NCI-H446 (cell line): ENCODE measurements at places on chromosomes 4 and X.
A peak's percentile ranks its signal among the peaks of the same experiment; 100 is the strongest.

- DNase-seq = no peak
These were observed 355 bp downstream of the SCML1 start for GRCh38 chrX:17737710-17737985.

GRCh38 chr4:124710911-124711310 is 1.6 kb downstream of the ANKRD50 start:
- DNase-seq = peak; percentile 15

- DNase-seq = no peak
These were observed 3.3 kb upstream of the CXCR3 start for GRCh38 chrX:71621603-71622002.

DNA sequence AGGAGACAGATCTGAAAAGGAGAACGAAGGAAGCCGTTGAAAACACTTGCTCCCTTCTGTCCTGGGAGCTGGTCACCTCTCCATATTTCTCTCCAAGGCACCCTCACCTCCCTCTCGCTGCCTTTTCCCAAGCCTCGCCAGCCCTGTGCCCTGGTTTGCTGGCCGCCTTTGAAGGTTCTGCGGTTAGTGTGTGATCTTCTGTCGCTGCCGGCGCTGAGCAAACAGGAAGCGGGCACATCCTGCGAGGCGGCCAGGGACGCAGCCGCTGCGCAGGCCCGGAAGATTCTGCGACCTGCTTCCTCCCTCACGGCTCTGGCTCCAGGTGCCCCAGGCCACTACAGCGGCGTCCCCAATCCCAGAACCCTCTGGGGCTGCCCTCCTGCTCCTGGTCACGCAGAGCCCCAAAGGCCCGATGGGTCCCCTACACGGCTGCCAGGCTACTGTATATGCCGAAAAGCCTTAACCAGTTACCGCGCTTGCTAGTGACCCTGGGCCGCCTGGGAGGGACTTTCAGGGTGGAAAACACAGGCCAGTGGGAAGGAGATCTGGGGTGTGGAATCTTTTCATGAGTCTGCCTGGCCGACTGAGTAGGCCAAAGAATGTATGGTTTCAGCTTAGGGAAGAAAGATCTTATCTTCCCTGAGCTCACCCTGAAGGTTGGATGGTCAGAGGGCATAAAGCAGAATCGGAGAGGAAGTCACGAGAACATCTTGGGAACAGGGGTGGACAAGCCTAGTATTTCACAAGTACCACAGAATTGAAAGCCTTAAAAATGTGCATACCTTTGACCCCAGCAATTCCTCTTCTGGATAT is 2.3 kb upstream of the SASH3 start:
- no peak for DNase-seq

DNA sequence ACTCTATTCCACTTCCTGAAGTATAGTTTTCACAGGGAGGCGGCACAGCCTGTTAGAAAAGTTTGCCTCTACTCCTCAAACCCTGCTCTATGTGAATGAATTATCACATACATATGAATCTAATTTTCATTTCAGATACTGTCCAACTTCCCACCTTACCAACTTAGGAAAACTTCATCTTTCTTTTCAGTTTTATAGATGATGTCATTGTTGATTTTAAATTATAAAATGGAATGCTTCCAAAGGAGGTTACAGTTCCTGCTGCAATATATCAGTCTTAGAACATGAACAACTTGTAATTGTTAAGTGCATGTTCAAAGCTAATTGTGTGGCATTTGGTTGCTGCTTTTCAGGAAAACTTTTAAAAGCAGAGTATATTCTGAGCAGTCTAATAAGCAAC is 92.4 kb downstream of the NEUROG2 start:
- DNase-seq = no peak

DNA sequence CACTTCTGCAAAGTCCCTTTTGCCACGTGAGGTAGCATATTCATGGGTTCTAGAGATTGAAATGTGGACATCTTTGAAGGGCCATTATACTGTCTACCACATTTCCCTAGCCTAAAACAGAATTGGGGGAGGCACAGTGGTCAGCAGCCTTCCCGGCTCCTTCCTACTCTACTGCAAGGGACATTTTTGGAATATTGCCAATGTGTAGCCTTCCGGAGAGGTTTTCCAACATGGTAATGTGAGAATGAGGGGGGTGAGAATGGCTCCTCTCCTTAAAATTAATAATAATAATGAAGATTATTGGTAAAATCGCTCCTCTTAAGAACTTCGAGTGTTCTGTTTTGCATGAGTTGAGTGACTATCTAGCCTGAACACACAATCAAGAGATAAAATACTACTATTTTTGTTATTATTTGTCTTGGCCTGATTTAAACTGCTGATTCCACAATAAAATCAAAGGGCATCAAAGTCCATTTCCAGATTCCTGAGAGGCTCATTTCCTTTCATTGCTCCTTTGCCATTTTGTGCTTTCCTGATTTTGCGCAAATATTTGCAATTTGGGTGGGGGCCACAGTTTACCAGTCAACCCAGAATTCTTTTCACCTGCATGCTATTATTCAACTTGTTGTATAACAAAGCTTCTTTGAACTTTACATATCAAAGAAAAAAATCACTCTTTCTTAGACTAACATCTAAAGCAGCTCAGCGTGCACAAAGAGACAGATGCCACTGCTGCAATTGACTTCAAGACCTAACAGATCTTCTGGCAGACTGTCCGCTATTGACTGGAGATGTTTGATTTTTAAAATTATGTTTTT is 27.0 kb upstream of the TSPAN5 start:
- DNase-seq = no peak

GRCh38 chr4:139781066-139781465 is 115.4 kb downstream of the MGST2 start:
- DNase-seq = no peak

DNA sequence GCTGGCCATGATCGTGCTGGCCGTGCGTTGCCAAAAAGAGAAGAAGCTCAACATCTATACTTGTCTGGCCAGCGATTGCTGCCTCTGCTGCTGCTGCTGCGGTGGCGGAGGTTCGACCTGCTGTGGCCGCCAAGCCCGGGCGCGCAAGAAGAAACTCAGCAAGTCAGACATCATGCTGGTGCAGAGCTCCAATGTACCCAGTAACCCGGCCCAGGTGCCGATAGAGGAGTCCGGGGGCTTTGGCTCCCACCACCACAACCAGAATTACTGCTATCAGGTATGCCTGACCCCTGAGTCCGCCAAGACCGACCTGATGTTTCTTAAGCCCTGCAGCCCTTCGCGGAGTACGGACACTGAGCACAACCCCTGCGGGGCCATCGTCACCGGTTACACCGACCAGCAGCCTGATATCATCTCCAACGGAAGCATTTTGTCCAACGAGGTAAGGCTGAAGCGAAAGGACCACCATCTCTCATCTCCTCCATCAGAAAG is 3.3 kb downstream of the PCDH10 start:
- no peak for DNase-seq

- no peak for DNase-seq
These were observed 43.3 kb downstream of the HOPX start for GRCh38 chr4:56637791-56638190.

DNA sequence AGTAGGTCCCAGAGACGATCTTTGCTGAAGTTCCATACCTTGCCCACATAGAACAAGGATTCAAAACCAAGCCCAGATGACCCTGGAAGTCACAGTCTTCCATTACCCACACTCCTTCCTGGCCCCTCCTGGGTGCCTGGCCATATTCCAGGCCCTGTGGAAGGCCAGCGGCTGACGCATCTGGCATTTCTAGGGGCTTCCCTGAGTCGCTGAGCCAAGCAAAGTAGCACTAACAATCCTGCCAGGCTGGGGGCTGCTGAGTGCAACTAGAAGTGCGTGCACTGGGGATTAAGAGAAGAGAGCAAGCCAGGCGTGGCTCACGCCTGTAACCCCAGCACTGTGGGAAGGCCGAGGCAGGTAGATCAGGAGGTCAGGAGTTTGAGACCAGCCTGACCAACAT is 175.2 kb upstream of the CPEB2 start:
- DNase-seq = peak; percentile 52

DNA sequence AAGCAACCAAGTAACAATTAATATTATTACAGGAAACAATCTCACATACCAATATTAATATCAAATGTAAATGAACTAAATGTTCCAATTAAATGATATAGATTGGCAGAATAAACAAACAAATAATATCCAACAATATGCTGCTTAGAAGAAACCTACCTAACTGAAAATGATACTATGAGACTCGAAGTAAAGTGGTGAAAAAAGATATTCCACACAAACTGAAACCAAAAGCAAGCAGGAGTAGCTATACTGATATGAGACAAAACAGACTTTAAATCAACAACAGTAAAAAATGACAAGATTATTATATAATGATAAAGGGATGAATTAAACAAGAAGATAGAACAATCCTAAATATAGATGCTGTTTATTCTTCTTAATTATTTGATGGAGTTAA is 140.1 kb downstream of the SPANXN4 start:
- no peak for DNase-seq

DNA sequence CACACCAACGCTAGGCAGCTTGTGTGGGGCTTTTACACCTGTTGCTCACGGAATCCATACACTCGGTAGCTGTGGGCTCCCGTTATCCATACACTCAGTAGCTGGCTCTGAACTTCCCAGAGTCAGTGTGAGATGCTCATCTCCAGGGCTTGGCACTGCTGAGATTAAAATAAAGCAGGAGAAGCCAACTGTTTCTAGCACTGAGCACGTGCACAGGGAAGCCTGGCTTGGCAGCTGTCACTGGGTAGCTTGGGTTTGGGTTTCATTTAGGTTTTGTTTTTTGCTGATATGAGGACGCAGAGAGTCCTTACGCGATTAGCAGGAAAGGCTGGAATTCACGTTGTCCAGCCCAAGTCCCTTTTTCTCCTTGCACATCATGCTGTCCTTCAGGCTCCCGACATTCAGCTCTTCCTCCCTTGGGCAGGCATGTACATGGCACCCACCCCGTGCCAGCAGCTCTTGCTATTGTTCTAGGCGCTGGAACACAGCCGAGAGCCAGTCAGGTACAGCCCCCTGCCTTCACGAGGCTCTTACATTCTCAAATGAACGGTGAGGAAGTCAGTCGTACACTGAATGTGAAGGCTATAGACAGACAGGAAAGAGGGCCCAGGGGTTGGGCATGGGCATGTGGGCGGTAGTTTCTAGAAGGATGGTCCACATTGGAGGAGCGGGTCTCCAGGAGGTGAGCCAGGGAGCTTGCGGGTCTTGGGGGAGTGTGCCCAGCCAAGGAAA is 25.9 kb downstream of the NSG1 start:
- DNase-seq = no peak

- DNase-seq = peak; percentile 34
These were observed 5.9 kb downstream of the PHEX start for GRCh38 chrX:22037911-22038537.

DNA sequence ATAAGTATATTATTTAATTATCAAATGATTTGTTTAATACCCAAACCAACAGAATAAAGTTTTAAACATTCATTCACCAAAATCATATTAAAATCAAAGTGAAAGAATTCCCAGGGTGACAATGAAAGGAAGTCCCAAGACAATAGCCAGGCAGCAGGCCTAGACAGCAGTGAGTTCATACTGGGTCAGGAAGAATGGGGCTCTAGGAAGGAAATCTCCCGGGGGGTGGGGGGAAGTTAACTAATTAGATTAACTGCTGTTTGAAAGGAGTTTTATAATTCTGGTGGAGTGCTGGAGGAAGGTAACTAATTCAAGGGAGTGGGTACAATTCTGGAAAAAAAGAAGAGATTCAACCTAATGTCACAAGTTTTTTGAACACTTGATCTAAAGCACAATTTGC is 104.1 kb downstream of the ZAR1 start:
- DNase-seq = no peak

GRCh38 chrX:19990151-19990555 is 708 bp downstream of the BCLAF3 start:
- no peak for DNase-seq

GRCh38 chrX:18677161-18677869 is 5.4 kb upstream of the RS1 start:
- no peak for DNase-seq

- DNase-seq = no peak
These were observed 147.1 kb upstream of the RPS6KA6 start for GRCh38 chrX:84335121-84335520.

- DNase-seq = no peak
These were observed 230.6 kb downstream of the PCDH7 start for GRCh38 chr4:30950737-30951136.

DNA sequence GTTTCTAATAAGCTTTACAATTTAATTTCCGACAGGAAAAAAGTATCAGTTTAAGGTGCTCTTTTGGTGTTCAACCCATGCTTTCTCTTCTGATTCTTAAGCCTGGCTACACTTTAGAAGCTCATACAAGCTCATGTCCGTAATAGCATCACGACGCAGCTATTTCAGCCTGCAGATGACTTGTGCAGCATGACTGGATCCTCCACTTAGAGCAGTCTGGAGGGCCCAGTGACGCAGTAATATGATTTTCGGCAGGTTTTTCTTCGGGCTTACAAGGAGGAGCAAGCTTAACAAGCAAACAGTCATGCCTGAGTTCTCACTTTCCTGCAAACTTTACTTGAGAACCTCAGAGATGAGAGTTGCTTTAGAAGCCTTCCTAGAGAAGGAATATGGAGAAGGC is 85.3 kb upstream of the MAML3 start:
- no peak for DNase-seq

DNA sequence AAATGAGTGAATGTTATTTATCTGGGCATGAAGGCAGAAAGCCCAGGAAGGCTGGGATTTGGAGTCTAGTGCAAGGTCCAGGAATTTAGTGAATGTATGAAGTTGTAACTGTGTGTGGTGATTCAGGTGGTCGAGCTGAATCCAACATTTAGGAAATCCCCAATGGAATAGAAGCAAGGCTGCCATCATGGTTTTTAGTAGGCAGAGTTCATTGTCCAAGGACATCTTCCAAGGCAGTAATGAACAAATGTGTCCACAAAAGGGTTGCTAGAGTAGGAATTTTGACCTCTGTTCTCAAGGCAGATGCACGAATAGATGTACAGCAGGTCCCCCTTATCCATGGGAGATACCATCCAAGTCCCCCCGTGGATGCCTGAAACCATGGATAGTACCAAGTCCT is 42.9 kb upstream of the ACSL1 start:
- DNase-seq = no peak

GRCh38 chr4:147824884-147825283 is 93.0 kb downstream of the ARHGAP10 start:
- no peak for DNase-seq

DNA sequence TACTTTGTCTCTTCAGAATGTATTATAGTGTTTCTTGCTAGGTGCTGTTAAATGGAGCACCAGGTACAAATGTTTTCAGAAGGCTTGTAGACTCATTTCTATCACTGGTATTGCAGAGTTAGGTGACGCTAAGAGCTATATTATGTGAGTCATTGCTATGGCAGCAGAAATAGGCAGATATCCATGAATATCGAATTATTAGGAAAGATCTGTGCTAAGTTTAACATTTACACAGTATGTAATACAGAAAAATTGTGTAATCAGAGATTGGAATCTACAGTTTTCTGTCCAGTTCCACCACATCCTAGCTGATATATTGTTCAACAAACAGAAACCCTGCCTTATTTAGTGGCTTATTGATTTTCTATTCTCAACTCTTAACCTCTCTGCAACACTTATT is 1025.5 kb downstream of the STIM2 start:
- DNase-seq = no peak

DNA sequence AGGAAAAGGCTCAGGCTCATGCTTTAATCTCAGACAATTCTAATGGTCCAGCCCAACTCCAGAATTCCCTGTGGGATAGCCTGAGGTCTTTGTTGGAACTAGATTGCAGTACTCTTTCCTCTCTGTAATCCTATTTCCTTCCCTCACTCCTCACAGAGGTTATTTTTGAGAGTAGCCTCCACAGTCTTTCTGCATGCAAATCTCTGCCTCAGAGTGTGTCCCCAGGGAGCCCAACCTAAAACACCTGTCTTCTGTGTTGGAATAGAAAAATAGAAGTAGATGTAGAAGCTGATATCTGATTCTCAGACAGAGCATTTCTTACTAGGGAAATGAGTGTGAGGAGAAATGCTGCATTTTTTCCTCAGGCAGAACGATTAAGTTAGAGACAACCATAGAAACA is 915.5 kb upstream of the EPHA5 start:
- DNase-seq = no peak
